Fibroblast of mammary gland (primary cell): ENCODE measurements at places on chromosomes 4 and X.

GRCh38 chr4:112593438-112594133 is 43.1 kb downstream of the ZGRF1 start:
- DNase-seq, result no peak

DNA sequence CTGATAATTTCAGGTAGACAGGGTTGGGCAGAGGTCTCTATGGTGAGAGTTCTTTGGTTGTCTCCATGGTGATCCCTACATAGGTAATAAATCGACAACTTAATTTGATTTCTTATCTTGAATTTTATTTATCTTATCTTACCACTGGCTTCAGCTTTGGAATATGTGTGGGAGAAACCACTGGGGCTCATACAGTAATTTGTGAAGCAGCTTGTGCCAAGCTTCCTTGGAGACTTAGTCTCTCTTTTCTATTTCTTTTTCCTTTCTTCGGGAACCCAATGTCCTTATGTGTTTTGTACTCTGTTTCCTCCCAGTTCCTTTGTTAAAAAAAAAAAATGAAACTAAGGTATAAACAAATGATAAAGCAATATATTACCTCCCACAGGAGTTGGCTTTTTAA is 242.4 kb upstream of the CNKSR2 start:
- DNase-seq, result no peak

- no peak for DNase-seq
Measured at GRCh38 chrX:79146640-79147390, 2.3 kb downstream of the GPR174 start.

DNA sequence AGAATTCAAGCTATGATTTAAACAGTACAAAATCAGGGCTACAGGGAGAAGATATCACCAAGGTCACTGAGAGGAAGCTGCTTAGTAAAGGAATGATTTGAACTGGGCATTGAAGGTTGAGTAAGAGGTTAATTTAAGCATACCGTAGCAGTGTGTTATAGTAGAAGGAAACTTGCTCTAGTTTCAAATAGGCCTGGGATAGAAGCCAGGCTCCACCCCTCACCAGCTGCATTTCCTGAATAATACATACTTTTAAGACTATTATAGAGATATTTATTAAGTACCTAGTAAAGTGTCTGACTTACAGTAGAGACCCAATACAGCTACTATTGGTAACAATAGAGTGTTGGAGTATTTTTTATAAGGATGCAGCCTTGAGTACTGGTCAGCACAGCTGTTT is 118.0 kb upstream of the GLRA2 start:
- DNase-seq, result peak; percentile 12

DNA sequence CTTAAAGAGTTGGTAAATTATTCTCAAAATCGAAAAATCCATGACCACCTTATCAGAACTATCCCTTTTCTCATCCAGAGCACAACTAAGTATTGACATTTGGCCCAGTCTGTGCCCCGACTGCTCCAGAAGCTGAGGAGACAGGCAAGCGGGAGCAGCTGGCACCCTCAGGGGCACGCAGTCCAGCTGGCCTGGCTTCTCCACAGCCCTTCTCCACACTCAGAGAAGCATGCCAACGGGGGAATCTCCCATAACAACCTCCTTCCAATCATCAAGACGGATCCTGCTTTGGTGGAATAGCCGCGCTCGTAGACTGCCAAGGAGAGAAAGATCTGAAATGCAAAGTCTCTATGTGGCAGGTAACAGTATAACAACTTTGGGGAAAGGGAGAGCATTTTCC is 85.4 kb downstream of the AFAP1 start:
- DNase-seq, result no peak

DNA sequence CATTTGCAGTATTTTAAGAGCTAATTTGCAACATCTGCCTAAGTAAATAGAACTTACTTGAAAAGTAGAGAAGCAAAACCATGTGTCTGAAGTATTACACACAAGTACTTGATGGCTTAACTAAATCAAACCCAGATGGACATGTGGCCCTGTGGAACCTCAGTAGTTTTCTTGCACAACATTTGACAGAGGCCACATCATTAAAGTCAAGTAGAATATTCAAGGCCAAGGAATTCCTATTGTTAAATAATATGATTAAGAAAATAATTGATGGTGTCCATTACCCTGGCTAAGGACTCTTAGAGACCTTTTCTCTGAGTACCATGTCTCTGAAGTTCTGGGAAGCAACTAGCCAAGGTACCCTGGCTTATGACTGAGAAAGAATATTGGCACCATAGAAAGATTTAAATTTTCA is 135.4 kb upstream of the OTUD4 start:
- peak; percentile 97 for DNase-seq

- no peak for DNase-seq
Measured at GRCh38 chrX:55648434-55648833, 25.2 kb downstream of the FOXR2 start.

DNA sequence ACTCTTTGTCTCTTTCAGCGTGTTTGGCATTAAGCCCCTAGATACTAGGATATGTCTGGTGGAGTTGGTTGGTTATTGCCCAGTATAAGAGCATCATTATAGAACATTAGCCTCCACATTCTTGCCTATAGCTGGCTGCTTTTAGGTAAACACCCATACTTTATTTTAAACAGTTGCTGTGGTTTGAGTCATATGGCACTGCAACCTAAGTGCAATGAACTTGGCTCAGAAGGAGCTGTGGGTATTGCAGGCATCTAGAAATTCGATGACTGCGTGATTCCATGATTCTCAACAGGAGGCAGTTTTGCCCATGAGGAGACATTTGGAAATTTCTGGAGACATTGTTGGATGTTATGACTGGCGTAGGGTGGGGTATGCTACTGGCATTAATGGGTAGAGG is 49.5 kb downstream of the DCLK2 start:
- peak; percentile 63 for DNase-seq

- peak; percentile 59 for DNase-seq
Measured at GRCh38 chr4:140249351-140249750, 95.4 kb upstream of the MAML3 start.

GRCh38 chrX:152530967-152531366 is 79.9 kb upstream of the GABRA3 start:
- DNase-seq, result no peak

DNA sequence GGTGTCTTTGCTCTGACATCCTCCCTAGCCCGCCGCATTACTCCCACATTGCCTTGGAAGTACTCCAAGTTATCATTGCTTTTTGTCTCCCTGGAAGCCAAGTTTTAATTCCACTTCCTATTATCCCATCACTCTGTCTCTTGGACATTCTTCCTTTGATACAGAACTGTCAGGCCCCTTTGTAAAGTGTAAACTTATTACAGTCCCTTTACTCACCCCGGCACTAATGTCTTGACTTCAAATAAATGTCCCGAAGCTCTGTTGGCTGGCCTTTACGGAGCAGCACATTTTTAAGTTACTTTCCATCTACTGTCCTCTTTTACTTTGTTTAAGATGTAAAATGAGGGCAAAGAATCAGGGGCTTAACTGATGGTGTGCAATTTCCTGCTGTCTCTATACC is 223.5 kb upstream of the IGFBP7 start:
- DNase-seq, result peak; percentile 4

- no peak for DNase-seq
Measured at GRCh38 chrX:131827935-131828334, 195.2 kb upstream of the STK26 start.

DNA sequence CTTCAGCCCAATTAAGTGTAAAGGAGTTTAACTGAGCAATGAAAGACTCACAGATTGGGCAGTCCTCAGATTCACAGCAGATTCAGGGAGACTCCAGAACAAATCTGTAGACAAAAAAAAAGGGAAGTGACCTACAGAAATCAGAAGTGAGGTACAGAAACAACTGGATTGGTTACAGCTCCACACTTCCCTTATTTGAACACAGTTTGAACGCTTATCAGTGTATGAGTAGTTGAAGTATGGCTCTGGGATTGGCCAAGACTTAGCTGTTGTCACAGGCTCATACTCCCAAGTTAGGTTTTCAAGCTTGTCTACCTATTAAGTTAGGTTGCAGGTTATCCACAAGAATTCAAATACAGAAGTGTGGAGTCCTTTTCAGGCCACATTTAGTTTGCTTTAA is 112.4 kb upstream of the ELOVL6 start:
- peak; percentile 5 for DNase-seq

- DNase-seq, result no peak
Measured at GRCh38 chr4:24071612-24072372, 181.9 kb upstream of the PPARGC1A start.

- DNase-seq, result no peak
Measured at GRCh38 chr4:61203436-61203790, 3.3 kb downstream of the ADGRL3 start.

- no peak for DNase-seq
Measured at GRCh38 chr4:3227878-3228675, 20.9 kb upstream of the MSANTD1 start.

- DNase-seq, result peak; percentile 44
Measured at GRCh38 chrX:111270339-111270738, at the start of gene CAPN6. TSS of gene CAPN6 (minus strand) at chrX:111270483. CDS start at chrX:111263936, 6,547 bp downstream.

DNA sequence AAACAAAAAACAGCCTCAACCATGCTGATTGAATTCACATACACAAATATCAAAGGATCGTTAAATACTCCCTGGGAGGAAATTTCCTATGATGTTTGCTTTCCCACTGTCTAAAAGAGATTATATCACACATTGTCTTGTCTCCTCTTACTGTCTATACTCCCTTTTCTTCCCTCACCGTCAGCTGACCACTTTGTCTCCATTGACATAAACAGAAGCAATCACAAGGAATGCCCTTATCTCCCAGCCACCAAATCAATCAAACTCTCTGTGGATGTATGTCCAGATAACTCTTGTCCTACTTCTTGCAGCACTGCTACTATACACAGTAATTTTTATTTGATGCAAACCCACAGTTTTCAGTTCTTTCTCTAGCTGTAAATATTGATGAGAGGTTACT is 12.2 kb upstream of the NUDT9 start:
- DNase-seq, result no peak

- DNase-seq, result peak; percentile 84
Measured at GRCh38 chr4:142379277-142380051, 466.6 kb downstream of the INPP4B start.

DNA sequence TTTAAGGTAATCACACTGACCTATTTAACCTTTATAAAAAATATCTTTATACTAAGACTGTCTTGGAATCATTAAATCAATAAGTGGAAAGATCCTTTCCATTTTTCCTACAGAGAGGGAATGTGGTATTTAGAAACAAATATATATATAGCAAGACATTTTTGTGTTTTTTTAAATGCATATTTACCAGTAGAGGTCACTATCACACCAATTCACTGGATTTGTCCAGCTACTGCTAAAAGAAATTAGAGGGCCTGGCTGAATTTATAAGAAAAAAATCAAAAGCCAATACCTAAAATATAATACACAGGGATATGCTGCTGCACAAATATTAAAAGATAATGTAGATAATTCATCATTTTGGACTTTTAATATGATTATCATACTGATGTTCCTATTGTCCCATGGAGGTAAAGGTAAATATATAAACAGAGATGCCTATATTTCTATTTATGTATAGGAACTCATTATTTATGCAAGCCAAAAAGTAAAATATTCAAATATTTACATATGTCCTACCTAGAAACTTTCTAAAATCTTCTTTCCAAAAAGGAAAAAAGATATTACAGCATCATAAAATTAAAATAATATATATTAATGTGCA is 69.5 kb downstream of the PDE5A start:
- DNase-seq, result peak; percentile 71

GRCh38 chr4:143771269-143771668 is 70.8 kb upstream of the FREM3 start:
- DNase-seq, result no peak
